ENCODE measurements at places on chromosomes 16 and 17. TPM values are rescaled to one million over a fixed set of nuclear protein-coding genes. Genes with fewer than 3 reads are reported as not detected.

- no peaks in the 10 kb centered on the region for H3K27me3 ChIP-seq
- H3K4me3 ChIP-seq = peak overlapping the region; percentile 46
- H3K27ac ChIP-seq = no peak overlapping the region
Observed at GRCh38 chr16:23753908-23754593, 775 bp upstream of the CHP2 start.

- H3K36me3 ChIP-seq = no peaks in the 10 kb centered on the region
- no peak overlapping the region for H3K4me3 ChIP-seq
- no peak for DNase-seq
- peaks cover 79% of the 10 kb centered on the region for H3K4me1 ChIP-seq
- H3K27me3 ChIP-seq = no peaks in the 10 kb centered on the region
Observed at GRCh38 chr16:11675561-11676511, 7.6 kb downstream of the SNN start.

GRCh38 chr16:27867122-27868110 lies 196.1 kb downstream of the GSG1L start:
- H3K4me1 ChIP-seq = no peaks in the 10 kb centered on the region
- DNase-seq = no peak
- no peaks in the 10 kb centered on the region for H3K36me3 ChIP-seq
- H3K27ac ChIP-seq = no peak overlapping the region

DNA sequence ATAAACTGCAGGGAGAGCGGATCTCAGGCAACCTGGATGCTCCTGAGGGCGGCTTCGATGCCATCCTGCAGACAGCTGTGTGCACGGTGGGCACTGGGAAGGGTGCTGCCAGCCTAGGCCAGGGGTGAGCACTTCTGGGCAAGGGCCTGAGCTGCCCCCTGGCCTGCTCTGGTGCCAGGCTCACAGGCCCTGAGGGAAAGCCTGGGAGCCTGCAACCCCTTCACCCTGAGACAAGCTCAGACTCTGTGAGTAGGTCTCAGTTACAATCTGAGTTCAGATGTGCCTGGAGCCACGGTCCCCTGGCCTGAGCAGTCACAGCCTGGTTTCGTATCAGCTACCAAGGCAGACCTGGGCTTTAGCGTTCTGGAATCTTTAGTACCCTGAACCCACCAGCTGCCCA lies 8.1 kb downstream of the ITGB4 start:
- no peak overlapping the region for H3K4me3 ChIP-seq
- peaks cover 5% of the 10 kb centered on the region for H3K4me1 ChIP-seq
- no peak overlapping the region for H3K27ac ChIP-seq
- no peak for DNase-seq
- H3K27me3 ChIP-seq = no peaks in the 10 kb centered on the region
- H3K36me3 ChIP-seq = peaks cover 15% of the 10 kb centered on the region

GRCh38 chr17:81349397-81350319 lies 45.6 kb upstream of the BAHCC1 start:
- H3K27ac ChIP-seq = no peak overlapping the region
- H3K4me3 ChIP-seq = no peak overlapping the region
- DNase-seq = no peak
- peaks cover 17% of the 10 kb centered on the region for H3K4me1 ChIP-seq
- H3K36me3 ChIP-seq = no peaks in the 10 kb centered on the region

GRCh38 chr17:64133546-64134215 lies 3.7 kb upstream of the ERN1 start:
- peak; percentile 85 for DNase-seq
- H3K27ac ChIP-seq = peak overlapping the region; percentile 89
- H3K4me3 ChIP-seq = no peak overlapping the region
- no peaks in the 10 kb centered on the region for H3K36me3 ChIP-seq

GRCh38 chr17:49891271-49891670 lies 43.4 kb upstream of the TAC4 start:
- DNase-seq = no peak
- H3K4me3 ChIP-seq = no peak overlapping the region
- H3K27ac ChIP-seq = no peak overlapping the region
- H3K36me3 ChIP-seq = no peaks in the 10 kb centered on the region

DNA sequence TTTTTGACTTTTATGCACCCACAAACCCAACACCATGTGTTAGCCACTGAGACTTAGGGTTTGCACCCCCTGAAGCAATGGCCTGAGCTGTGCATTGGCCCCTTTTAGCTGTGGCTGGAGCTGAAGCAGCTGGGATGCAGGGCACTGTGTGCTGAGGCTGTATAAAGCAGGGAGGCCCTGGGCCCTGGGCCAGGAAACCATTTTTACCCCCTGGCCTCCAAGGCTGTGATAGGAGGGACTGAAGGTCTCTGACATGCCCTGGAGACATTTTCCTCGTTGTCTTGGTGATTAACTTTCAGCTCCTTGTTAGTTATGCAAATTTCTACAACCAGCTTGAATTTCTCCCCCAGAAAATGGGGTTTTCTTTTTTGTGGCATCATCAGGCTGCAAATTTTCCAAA lies 6.7 kb upstream of the ANKFN1 start:
- peaks cover 8% of the 10 kb centered on the region for H3K4me1 ChIP-seq
- no peak overlapping the region for H3K4me3 ChIP-seq
- no peaks in the 10 kb centered on the region for H3K27me3 ChIP-seq
- H3K36me3 ChIP-seq = no peaks in the 10 kb centered on the region

Gene MYOCD
- 26.5 TPM for total RNA-seq

Gene KRT33B
- total RNA-seq = not detected
